ENCODE measurements at places on chromosomes 2 and 18.

DNA sequence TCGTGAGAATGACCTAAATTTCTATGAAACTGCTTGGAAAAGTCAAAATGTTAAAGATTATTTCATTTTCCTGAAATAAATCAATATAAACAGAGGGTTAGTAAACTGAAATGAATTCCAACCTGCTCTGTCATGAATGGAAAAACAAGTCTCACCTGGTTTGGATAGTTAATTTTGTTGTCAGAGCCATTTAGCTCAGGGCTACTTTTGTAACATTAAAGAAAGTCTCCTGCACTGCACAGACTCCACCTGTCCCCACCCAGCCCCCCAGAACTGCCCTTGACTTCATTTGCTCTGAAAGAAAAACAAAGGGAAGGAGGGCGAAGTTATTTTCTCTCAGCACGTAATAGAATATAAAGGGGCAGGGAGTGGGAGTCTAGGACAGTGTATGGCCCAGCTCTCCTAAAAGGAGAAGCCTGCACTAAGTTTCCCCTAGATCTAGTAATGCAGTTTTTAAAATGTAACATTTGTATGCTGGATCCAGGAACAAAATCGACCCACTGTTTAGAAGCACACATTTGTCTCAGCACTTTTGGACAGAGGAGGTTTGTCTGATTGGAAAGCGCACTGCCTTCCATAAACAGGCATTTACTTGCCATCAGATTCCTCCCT, 54.2 kb upstream of the ACSL3 start:
- DNase-seq = no peak

DNA sequence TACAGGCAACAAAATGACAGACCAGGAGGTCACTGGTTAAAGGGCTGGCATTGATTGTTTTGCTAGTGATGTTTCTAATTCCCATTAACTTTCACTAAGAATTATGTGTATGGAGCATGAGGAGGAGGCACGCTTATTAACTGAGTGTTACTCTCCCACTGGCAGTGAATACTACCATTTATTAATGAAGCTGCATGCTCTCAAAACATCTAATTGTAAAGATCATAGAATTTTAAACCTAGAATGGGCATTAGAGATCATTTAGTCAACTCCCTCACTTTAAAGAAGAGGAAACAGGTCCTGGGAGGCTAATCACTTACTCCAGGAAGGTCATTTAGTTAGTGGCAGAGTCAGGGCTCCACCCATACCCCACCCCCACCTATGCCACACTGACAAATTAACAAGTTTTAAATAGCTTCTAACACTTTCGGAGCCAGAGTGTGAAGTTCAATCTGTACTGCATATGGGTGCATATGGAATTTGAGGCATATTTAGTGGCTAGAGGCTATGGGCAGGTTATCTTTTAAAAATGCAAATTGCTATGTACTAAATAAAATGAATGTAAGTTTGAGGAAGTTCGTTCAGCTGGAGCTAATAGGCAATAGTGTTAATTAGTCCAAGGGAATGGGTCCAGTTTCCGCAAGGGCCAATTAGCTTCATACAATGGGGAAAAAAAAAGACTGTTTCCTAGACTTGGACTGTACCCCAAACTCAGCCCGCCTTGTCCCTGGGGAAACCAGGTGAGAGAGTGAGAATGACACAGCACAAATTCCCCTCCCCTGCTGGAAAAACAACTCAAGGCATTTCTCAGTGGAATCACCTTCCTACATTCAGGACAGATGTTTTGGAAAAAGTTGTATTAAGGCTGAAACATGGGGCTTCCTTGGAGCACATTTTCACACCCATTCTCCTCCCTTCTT, 178.8 kb downstream of the ICOS start:
- no peak for DNase-seq

DNA sequence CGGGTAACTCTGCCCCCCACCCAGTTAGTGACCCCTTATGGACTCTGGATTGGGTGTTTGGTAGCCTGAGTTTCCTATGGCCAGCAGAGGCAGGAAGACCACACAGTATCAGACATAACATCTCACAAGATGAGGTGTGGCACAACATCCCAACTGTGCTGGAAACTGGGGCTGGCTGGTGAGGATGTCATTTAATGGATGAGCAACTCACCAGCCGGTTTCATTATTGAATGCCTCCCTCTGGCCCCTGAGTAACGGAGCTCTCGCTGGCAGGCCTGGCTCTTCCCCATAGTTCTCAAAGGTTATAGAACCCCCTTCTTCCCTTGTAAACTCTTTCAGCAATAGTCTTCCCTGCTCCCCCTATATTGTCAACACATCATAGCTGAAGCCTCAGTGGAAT, 195.0 kb downstream of the BCL11A start:
- DNase-seq = no peak

DNA sequence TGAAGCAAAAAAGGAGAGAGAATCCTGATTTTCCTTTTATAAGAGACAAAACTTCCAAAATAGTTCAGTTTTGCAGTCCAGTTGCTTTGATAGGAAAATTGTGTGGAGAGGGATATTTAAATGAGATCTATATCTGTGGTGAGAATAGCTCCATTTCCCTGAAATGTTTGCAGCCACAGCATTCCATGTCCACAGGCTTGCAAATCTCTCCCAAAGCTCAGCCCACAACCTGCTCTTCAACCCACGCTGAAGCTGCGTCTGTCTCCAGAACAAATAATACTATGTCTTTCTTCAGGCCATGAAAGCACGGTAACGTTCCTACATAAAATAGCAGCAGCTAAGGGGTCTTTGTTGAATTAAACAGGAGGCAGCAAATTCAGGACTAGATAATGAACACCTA, 31.8 kb downstream of the TMEM17 start:
- no peak for DNase-seq

DNA sequence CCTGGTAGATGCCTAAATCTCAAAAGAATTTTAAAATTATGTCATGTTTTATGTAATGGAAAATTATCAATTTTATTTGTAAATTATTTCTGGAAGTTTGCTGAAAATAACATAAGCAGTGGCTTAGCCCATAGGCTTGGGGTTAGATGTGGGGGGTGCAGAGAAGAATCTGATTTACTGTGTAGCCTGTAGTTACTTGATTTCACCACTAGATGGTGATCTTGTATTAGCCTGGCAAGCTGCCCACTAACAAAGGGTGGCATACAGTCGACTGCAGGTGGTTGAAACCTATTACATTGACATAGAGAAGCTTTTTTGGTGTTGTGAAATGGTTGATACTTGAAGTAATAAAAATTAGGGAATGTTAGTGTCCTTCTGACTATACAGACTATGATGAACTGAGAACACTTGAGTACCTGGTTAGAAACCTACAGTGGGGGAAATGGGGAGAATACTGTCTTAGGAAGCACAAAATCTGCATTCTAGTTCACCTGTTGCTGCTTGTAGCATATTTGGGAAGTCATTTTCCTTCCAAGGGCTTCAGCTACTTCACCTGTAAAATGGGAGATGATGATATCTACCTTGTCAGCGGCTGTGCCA, 191.0 kb upstream of the LHCGR start:
- peak; percentile 3 for DNase-seq

DNA sequence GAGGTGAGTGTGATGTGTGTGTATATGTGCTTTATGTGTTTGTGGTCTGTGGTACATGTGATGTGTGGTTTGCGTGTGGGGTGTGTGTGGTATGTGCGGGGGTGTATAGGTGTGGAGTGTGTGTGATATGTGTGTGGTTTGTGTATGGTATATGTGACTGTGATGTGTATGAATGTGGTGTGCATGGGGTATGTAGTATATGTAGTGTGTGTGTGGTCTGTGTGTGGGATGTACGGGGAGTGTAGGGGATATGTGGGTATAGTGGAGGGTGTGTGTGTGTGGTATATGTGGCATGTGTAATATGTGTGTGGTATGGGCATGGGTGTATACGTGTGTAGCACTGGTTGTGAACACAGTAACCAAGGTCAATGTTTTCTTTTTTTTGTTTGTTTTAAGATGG, 87.4 kb downstream of the ZNF385B start:
- DNase-seq = no peak

GRCh38 chr2:224085246-224085645, 46.2 kb upstream of the SERPINE2 start:
- DNase-seq = no peak

- peak; percentile 78 for DNase-seq
These were observed 109.6 kb downstream of the SH3RF3 start for GRCh38 chr2:109238580-109238979.

DNA sequence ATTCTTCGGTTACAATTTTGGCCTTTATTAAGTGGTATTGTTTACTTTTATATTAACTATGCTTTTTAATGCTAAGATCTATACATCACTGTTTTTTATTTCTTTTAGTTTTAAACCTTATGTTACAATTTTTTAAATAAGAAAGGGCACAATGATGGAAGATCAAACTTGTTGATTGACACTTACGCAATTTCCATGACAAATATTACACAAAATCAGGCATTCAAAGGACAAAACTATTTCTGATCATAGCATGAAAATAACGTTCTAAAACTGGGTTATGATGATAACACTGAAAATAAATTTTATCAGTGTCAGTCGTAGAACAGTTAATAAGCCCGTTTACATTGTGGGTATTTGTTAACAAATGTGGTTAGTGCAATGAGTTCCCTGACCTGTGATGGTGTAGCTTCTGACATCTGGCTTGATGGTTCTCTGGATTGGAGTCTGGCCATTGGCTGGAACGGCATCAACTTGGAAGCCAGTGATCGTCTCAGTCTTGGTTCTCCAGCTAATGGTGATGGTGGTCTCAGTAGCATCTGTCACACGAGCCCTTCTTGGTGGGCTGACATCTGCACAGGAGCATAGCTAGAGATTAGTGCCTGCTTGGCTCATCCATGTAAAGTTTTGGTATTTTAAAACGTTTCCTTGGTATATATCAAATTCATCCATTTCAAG, 59.6 kb downstream of the FN1 start:
- DNase-seq = no peak

DNA sequence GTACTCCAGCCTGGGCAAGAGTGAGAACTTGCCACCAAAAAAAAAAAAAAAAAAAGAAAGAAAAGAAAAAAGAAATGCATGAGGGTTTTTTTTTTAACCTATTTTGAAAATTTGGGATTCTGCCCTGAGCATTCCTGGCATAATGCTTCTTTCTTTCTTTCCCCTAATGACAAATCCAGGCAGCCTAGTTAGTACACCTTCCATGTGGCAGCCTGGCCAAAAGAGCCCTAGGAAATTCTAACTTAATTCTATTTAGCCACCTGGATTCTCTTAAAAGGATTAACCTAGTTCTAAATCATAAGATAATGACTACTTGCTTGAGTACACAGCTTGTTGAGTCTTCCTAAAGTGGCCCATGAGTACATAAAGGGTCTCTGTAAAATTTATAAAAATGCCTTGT, 160.1 kb downstream of the THADA start:
- DNase-seq = no peak

DNA sequence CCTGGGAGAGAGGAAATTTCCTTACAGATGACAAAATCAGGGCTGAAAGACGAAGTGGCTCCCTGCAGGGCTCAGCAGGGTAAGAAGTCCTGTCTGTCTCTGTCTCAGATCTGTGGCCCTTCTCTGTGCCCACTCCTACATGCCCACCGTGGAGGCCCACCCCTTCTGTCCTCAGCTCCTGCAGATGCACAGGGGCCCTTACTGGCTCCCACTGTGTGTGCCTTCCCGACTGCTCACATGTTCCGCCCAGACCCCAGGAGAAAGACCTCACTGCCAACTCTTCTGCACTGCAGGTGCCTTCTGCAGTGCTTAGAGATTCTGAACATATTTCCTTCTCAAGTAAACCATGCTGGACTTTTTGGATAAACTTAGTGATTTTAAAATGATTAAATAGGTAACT, 1.9 kb upstream of the KCNS3 start:
- no peak for DNase-seq

- no peak for DNase-seq
These were observed 23.2 kb upstream of the ZNF516 start for GRCh38 chr18:76518123-76518859.

GRCh38 chr18:32048507-32049091, 30.0 kb downstream of the RNF125 start:
- DNase-seq = peak; percentile 62

- no peak for DNase-seq
These were observed 695.6 kb downstream of the TSN start for GRCh38 chr2:122451040-122451439.

- no peak for DNase-seq
These were observed 208.6 kb downstream of the HRH4 start for GRCh38 chr18:24669015-24669414.

GRCh38 chr2:166044853-166045483, 82.9 kb downstream of the SCN1A start:
- no peak for DNase-seq

- DNase-seq = no peak
These were observed 6.6 kb downstream of the OTOF start for GRCh38 chr2:26471289-26471688.

GRCh38 chr18:14959550-14959949, 211.6 kb downstream of the ANKRD30B start:
- DNase-seq = no peak

- DNase-seq = no peak
These were observed 441.0 kb upstream of the MAP2 start for GRCh38 chr2:208982831-208983230.

DNA sequence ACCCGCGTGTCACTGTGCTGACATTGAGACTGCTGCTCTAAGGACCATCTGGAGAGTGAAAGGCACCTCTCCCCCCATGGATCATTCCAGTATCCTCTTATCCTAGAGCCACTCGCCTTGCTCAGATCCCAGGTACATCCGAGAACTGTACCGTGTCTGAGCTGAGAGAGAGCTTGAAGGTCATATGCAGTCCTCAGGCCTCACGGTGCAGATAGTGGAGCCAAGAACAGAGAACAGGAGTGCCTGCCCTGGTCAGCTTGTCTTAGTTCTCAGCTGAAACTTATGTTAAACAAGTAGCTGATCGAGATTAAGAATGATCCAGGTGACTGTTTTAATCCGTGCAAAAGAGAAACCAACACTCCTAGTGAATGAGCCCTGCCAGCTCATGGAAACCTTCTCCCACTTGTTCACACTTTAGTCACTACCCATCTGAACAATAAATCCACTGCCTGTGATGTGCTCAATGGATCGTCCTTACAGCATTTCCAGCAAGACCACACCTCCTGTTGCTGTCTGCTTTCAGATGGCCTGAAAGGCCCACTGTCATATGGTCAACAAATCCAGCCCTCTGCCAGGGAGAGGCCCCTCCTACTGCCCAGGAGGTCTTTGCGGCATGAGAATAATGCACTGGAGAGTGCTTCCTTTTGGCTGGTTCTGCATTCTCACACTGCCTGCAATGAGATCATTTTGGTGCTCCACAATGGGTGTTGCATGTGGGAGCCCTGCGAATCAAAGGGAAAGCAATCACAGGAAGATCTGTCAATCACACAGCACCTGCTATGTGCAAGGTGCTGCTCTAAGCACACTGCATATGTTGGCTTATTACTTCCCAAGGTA, 43.7 kb upstream of the APCDD1 start:
- no peak for DNase-seq

- no peak for DNase-seq
These were observed 385.5 kb downstream of the LPIN1 start for GRCh38 chr2:12131975-12132374.
